Upper lobe of right lung (tissue), 1 donor: ENCODE measurements at places on chromosomes 1 and 21.

DNA sequence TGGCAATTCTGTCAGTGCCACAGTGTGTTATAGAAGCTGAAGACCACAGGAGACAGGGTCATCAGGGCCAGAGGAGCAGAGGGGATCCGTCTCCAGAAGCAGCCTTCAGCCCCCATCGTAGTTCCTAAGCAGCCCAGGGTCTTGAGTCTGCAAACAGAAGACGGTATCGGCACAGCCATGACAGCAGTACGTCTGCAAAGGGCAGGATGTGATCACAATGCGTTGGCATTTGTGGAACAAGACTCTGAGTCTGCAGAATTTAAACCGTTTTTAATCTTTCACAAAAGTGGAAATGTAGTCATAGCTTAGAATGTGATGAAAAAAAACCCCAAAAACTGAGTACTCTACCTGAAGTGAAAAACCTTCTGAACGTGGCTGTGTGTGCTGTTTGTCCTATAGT, 44.0 kb upstream of the SCCPDH start:
- H3K4me3 ChIP-seq, result no peak overlapping the region
- H3K27me3 ChIP-seq, result no peaks in the 10 kb centered on the region
- no peak overlapping the region for H3K27ac ChIP-seq
- no peaks in the 10 kb centered on the region for H3K4me1 ChIP-seq
- no peaks in the 10 kb centered on the region for H3K36me3 ChIP-seq

DNA sequence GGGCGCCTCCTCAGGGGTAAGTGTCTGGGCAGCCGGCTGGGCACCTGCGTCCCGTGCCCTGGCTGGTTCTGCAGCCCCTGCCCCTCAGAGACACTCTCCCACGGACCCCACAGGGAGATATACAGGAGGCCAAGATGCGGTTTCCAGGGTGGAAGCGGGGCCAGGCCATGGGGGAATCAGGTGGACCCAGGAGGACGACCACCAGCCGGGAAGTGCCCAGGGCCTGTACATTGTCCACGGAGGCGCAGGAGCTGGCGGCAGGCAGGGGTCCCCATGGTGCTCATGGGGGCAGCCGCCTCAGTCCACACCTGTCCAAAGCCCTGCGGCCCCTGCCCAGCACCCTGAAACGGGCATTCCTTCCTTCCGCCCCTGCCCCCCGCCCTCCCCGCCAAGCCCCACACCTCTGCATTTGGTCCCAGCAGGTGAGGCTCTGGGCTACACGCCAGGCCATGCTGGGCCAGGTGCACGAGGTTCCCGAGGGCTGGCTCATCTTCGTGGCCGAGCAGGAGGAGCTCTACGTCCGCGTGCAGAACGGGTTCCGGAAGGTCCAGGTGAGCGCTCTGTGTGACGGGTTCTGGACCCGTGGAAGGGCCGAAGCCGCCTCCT, 36.7 kb downstream of the SLC19A1 start:
- H3K4me1 ChIP-seq, result no peaks in the 10 kb centered on the region
- DNase-seq, result peak; percentile 61
- H3K27ac ChIP-seq, result no peak overlapping the region
- no peak overlapping the region for H3K4me3 ChIP-seq

DNA sequence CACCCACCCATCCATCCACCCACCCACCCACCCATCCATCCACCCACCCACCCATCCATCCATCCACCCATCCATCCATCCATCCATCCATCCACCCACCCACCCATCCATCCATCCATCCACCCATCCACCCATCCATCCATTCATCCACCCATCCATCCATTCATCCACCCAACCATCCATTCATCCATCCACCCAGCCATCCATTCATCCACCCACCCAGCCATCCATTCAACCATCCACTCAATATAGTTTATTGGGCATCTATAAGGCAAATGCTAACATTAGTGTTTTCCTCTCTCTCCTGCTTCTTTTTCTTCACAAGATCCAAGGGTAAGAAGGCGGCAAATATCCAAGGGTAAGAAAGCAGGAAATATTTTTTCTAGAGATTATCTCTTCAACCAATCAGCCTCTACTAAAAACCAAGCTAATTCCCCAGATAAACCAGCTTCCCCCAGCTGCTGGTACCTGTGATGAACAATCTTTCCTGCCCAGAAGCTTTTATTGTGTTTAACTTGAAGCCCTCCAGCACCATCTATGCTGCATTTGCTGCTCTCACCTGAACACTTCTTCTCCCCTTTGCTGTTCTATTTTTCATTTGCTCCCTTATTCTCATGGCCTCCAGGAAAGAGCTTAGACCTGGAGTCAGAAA, 22.6 kb upstream of the ATP2B4 start:
- no peaks in the 10 kb centered on the region for H3K27me3 ChIP-seq
- no peaks in the 10 kb centered on the region for H3K36me3 ChIP-seq
- peaks cover 15% of the 10 kb centered on the region for H3K4me1 ChIP-seq
- H3K4me3 ChIP-seq, result no peak overlapping the region
- H3K27ac ChIP-seq, result no peak overlapping the region
- no peak for DNase-seq

GRCh38 chr1:32816676-32817158, 441 bp downstream of the YARS1 start:
- H3K4me3 ChIP-seq, result peak overlapping the region; percentile 89
- peak overlapping the region; percentile 96 for H3K27ac ChIP-seq
- H3K27me3 ChIP-seq, result no peaks in the 10 kb centered on the region
- DNase-seq, result no peak
- peaks cover 42% of the 10 kb centered on the region for H3K4me1 ChIP-seq

GRCh38 chr1:212470059-212470458, 37.3 kb downstream of the NENF start:
- peak overlapping the region; percentile 30 for H3K27ac ChIP-seq
- H3K4me1 ChIP-seq, result no peaks in the 10 kb centered on the region
- no peaks in the 10 kb centered on the region for H3K36me3 ChIP-seq
- peak; percentile 67 for DNase-seq
- no peaks in the 10 kb centered on the region for H3K27me3 ChIP-seq

DNA sequence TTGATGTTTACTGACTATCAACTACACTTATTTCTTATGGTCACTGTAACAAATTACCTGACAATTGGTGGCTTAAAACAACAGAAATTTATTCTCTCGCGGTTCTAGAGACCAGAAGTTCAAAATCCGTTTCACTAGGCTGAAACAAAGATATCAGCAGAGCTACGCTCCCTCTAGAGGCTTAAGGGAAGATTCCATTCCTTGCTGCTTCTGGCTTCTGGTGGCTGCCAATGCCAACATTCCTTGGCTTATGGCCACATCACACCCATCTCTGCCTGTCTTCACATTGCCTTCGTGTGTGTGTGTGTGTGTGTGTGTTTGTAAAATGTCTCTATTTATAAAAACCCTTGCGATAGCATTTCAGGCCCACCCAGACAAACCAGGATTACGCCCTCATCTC, 66.4 kb downstream of the LMX1A start:
- DNase-seq, result no peak
- H3K36me3 ChIP-seq, result no peaks in the 10 kb centered on the region
- H3K4me1 ChIP-seq, result no peaks in the 10 kb centered on the region
- no peak overlapping the region for H3K4me3 ChIP-seq
- H3K27me3 ChIP-seq, result peaks cover 7% of the 10 kb centered on the region
- H3K27ac ChIP-seq, result no peak overlapping the region

- H3K4me1 ChIP-seq, result no peaks in the 10 kb centered on the region
- no peak overlapping the region for H3K27ac ChIP-seq
- no peak for DNase-seq
- no peaks in the 10 kb centered on the region for H3K27me3 ChIP-seq
- H3K36me3 ChIP-seq, result no peaks in the 10 kb centered on the region
These were observed 24.5 kb downstream of the CNIH3 start for GRCh38 chr1:224640587-224640986.

GRCh38 chr1:171344473-171344820, 30.5 kb downstream of the FMO4 start:
- peaks cover 8% of the 10 kb centered on the region for H3K4me1 ChIP-seq
- H3K27ac ChIP-seq, result peak overlapping the region; percentile 37
- no peak for DNase-seq

DNA sequence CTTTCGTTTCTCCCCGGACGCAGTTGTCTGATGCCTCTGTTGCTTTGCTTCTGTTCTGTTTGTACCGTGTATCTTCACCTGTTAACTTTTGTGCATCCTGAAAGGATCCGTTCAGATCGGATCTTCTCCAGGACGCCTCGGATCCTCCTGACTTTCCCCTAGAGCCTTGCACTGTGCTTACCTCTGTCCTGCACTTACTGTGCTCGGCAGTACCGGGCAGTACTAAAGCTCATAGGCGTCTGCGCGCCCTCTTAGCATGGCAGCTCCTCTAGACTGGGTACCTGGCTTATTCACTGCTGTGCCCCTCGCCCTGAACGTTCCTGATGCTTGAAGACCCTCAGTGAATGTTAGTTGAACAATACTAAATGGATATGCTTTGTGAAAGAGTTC, 934 bp downstream of the SCP2 start:
- H3K36me3 ChIP-seq, result no peaks in the 10 kb centered on the region
- no peaks in the 10 kb centered on the region for H3K27me3 ChIP-seq
- DNase-seq, result no peak
- peaks cover 15% of the 10 kb centered on the region for H3K4me1 ChIP-seq

GRCh38 chr1:203408486-203409481, 57.9 kb upstream of the FMOD start:
- peaks cover 34% of the 10 kb centered on the region for H3K4me1 ChIP-seq
- DNase-seq, result no peak
- no peaks in the 10 kb centered on the region for H3K36me3 ChIP-seq
- no peaks in the 10 kb centered on the region for H3K27me3 ChIP-seq

DNA sequence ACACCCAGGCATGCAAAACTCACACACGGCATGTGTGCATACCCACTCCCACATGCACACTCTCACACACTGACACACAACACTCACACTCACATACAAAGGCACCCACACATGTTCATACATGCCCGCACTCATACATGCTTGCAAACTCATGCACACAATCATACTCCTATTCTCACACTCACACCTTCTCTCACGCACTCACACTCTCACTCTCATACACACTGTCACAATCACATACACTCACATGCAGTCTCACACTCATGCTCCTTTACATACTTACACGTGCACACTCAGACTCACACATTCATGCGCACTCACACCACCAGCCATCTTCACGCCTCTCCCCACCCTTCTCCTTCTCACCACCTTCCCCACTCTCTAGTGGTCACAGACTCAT, 3.1 kb downstream of the SLC5A9 start:
- no peaks in the 10 kb centered on the region for H3K36me3 ChIP-seq
- H3K4me1 ChIP-seq, result no peaks in the 10 kb centered on the region
- no peak overlapping the region for H3K4me3 ChIP-seq
- no peak for DNase-seq
- no peaks in the 10 kb centered on the region for H3K27me3 ChIP-seq
- H3K27ac ChIP-seq, result no peak overlapping the region

DNA sequence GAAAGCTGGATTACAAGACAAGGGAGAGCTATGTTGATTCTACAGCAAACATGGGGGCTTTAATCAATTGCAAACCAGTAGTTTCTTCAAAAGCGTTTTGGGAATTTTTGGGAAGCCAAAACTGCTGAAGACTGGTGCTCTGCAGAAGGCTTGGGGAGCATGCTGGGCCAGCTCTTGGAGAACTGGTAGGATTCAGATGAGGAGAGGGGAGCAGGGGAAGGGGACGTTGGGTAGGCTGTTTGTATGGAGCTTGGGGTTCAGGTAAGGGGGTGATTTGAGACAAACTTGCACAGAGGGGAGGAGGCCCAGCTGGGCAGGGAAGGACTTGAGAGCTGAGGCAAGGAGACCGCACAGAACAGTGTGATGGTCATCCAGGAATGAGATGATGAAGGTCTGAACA, 2.6 kb upstream of the MYOG start:
- H3K27me3 ChIP-seq, result no peaks in the 10 kb centered on the region
- no peak for DNase-seq
- H3K36me3 ChIP-seq, result no peaks in the 10 kb centered on the region

- peak; percentile 66 for DNase-seq
- peak overlapping the region; percentile 82 for H3K27ac ChIP-seq
- no peaks in the 10 kb centered on the region for H3K36me3 ChIP-seq
- no peaks in the 10 kb centered on the region for H3K27me3 ChIP-seq
- peaks cover 12% of the 10 kb centered on the region for H3K4me1 ChIP-seq
These were observed 513 bp downstream of the PBX1 start for GRCh38 chr1:164559342-164560051.

GRCh38 chr21:36806103-36806502, 107.2 kb downstream of the SIM2 start:
- H3K27me3 ChIP-seq, result no peaks in the 10 kb centered on the region
- no peaks in the 10 kb centered on the region for H3K4me1 ChIP-seq
- no peak overlapping the region for H3K4me3 ChIP-seq
- DNase-seq, result no peak
- no peaks in the 10 kb centered on the region for H3K36me3 ChIP-seq
- no peak overlapping the region for H3K27ac ChIP-seq
